ENCODE measurements at places on chromosomes 7 and 10.

DNA sequence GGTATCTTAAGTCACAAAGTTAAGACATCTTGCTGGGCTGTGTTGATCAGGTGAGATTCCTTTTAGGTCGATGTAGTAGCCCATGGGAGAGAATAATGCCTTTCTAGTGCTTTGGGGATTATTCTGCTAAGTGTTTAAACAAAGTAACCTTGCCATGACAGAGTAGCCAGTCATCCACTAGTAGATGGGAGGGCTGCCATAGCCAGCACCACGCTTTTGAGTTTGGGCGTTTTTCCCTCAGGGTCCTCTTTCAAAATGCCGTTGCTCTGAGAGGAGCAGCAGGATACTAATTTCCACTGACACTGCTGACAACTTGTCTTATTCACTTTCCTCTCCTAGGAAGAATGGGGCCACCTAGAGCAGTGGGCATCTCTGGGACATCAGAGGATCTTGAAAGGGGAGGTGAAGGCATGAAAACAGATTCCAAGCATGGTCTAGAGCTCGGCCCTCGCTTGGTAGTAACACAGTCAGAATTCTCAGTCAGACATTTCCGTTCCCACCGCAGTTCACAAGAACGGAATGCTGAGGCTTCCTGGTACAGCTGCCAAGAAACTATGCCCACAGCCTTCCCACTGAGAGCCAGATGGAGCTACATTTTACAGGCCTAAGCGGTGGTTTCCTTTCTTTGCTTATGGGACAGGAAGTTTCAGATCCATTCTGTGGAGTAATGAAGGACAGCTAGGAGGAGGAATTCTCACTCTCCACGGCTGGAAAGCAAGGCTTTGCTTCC is 15.3 kb upstream of the RSU1 start:
- DNase-seq = no peak

DNA sequence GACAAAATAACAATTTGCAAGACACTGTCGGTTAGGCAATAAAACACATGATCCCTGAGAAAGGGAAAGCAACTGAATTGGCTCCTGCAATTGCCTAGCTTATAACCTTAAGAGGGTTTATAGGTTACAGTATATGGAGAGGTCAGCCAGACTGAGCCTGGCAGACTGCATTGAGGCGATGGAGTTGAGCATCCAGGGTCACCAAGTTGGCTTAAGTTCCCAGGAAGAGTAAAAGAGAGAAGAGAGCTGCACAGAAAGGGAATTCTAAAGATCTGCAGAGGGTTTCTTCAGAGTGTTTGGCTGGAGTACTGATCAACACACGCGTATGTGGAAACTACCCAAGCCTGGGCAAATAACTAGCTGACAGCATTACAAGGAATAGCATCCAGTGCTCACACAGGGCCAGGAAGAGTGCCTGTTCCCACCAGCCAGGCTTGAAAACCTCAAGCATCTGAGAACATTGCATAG is 11.2 kb downstream of the ANKMY2 start:
- no peak for DNase-seq

- no peak for DNase-seq
Observed at GRCh38 chr7:156998988-156999957, 11.2 kb downstream of the MNX1 start.

DNA sequence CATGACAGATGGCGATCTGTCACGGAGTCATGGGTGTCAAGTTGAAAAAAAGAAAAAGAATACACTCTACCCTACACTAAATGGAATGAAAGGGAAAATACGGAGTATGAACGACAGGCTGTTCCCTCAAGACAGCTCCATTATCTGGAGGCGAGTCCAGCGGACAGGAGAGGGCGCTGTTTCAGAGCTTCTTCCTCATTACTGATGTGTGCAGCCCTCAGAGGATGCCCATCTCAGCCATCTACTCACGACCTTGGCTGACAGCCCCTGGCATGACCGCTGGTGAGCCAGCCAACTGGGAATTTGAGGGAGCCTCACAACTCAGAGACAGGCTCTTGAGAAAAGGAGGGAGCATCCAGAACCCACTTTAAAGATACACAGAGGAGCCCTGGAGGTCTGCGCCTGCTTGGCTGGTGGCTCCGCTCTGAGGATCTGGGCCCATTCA is 49.6 kb upstream of the SMNDC1 start:
- DNase-seq = peak; percentile 63

GRCh38 chr10:112424651-112425050 is 22.1 kb downstream of the ZDHHC6 start:
- DNase-seq = no peak

DNA sequence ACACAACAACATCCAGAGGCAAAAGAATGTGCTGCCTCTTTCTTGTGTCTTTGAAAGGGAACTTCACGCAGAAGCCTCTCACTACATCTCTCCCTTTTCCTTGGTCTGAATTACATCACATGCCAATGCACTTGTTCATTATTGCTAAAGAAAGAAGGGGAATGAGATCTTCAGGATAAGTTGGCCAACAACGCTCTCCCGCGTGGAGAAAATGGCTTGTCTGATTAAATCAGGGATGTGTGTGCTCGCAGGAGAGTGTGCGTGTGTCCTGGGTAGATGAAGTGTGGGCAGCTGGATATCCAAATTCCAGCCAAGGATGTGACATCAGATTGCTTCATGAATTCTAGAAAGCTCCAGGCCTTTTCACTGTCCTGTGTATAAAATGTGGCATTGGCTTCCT is 541.6 kb upstream of the FZD8 start:
- DNase-seq = no peak

DNA sequence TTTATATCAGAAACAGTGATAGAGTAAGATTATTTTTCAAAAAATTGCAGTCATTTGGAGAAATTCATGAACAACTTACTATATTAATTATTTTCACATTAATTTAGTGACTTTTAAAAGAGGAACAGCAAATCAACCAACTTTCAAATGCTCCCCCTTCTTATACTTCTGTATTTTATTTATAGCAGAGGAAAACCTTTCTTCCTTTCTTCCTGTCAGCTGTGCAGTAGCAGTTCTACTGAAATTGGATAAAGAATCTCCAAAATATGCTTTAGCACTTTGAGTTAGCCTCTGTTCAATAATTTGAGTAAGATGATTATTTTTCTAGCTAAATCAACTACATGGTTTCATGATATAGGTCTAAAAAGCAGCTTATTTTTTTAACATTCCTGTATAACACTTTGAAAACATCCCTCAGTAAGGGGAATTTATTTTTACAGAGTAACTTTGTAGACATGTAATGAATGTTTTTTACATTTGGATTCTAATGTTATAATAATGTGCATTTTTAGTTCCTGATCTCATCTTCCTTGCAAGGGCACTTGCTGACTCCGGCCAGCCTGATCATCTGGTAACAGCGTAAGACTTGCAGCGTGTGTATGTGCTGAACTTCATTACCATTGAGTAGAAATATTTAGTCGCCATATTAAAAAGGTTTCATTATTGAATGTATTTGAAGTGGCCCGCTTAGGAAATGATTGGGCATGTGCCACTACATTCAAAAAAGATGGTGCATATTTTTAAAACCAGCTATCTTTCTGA is 158.3 kb upstream of the HDAC9 start:
- DNase-seq = no peak

GRCh38 chr7:49479936-49480544 is 293.4 kb upstream of the VWC2 start:
- no peak for DNase-seq

DNA sequence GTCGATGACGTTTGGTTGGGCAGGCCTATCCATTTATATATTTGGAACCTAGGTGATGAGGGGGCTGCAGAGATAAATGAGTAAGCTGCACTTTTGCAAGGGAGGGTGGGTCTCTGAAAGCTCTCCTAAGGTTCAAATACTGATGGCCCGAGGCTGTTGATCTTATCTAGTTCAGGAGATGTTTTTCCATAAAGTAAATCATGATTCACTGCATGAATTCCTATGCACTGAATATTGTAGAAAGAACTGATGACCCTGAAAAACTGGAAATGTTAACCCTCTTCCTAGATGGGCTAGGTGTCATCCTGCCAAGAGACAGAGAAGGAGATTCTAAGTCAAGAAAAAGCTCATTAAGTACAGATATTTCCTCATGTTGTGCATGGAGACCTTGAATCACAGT is 459.9 kb downstream of the PLXNA4 start:
- DNase-seq = no peak

- no peak for DNase-seq
Observed at GRCh38 chr7:22718200-22718711, 8.7 kb upstream of the IL6 start.

DNA sequence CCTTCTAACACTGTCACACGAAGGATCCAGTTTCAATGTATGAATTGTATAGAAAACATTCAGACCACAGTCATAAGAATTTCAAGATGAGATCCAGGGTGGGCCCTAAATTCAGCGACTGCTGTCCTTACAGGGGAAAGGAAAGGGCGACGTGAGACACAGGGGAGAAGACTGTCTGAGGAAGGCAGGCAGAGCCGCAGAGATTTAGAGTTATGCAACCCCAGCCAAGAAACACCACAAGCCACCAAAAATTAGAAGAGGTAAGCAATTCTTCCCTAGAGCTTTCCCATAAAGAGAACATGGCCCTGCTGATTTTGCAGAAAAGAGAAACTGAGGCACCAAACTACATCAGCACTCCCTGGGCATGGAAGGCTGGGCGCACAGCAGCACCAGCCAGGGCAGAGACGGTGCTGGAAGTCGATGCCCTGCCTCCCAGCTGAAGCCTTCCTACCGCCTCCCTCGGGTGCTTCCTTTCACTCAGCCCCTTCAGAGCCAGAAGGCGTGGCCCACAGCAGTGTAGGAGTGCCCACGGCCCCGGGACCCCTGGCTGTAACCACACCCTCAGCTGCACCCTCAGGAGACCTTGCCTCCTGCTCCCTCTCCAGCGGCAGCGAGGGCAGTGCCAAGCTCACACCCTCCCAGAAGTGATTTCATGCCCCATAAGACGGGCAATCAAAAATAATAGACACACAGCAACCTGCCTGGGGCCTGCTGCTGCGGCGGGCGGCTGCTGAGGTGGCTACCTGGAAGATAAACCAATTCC is 81.0 kb upstream of the LRRC4 start:
- DNase-seq = no peak

- DNase-seq = no peak
Observed at GRCh38 chr10:124952123-124952522, 10.2 kb downstream of the ZRANB1 start.

DNA sequence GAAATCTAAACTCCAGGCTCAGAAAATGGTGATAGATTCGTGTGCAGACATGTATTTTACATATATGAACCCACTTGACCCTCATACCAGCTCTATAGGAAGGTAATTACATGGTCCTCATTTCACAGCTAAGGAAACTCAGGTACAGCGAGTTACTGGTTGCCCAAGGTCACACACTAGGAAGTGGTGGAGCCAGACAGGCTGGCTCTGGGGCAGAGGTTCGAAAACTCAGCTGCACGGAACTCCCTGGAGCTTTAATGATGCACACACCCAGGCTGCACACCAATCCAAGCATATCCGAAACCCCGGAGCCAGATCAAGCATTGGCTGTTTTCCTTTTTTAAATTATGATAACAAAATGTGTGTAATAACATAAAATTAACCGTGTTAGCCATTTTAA is 172.4 kb downstream of the COBL start:
- DNase-seq = no peak

- DNase-seq = no peak
Observed at GRCh38 chr10:91284486-91285090, 64.1 kb downstream of the PCGF5 start.

GRCh38 chr7:100963874-100964273 is 5.5 kb upstream of the MUC12 start:
- no peak for DNase-seq

GRCh38 chr10:5428133-5428532 is 15.8 kb downstream of the NET1 start:
- DNase-seq = no peak

DNA sequence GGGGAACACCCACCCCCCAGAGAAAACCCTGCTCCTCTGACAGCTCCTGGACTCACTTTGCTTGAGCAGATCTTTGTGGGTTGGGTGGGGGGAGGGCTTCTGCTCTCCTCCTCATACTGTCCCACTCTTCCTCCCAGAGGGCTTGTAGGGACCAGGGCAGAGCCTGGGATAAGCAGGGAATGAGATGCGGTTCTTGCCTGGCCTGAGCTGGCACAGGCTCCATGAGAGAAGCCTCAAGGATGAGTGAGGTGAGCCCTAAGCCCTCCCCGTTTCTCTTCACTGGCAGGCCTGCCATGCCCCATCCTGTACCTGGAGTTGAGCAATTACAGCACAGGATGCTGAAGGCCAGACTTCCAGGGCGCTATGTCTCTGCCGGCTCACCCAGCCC is 134.7 kb downstream of the ADAM12 start:
- DNase-seq = no peak

Data from stimulated activated CD8-positive, alpha-beta memory T cell treated with anti-CD3 and anti-CD28 coated beads, Interleukin-4, amount 100 ng/mL, for 1 hour (primary cell).